ENCODE measurements at places on chromosomes 2 and 18.

DNA sequence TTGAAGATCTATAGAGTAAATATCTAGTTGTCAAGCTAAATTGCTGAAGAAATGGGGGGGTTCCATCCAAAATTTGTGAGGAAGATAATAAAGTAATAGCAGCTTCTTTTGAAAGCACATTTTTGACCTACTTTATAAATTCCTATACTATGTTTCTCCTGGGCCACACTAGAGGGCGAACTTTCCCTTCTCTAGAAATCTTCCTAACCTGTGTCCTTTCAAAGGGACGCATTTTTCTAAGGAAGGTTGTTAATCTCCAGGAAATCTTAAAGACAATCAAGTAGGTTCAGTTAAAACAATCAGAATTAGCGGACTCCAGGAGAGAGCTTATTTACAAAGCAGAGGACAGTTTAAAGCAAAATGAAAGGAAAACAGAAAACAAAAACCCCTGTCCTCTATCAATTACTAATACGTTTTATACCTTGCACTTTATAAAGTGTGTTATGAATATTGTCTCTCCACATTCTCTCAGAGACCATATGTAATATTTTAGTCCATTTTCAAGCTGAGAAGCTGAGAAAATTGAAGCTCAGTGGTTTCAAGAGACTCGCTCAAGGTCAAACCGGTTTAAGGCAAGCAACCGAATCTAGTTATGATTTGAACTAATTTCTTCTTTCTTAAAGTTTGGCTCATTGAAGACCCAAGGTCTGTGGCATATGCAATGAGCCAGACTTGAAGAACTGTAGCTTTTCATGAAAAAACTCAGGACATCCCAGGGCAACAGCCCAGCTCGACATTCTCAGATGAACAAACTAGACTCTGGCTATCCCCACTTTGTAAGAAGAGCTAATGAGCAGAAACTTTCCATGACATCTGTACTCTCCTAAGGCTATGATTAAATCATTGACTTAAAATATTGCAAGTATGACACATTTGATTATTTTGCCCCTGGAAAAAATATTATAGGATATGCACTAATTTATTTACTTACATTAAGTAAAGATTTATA lies 273.6 kb downstream of the PAX3 start:
- DNase-seq = no peak

- DNase-seq = no peak
Observed at GRCh38 chr18:10751653-10752052, 225.8 kb downstream of the NAPG start.

- no peak for DNase-seq
Observed at GRCh38 chr2:2014251-2014771, 270.0 kb upstream of the PXDN start.

GRCh38 chr2:228318218-228318617 lies 136.7 kb upstream of the SPHKAP start:
- peak; percentile 60 for DNase-seq

- DNase-seq = peak; percentile 60
Observed at GRCh38 chr2:223101340-223102039, 49.5 kb downstream of the KCNE4 start.

GRCh38 chr2:160156100-160156499 lies 44.0 kb downstream of the ITGB6 start:
- DNase-seq = no peak

DNA sequence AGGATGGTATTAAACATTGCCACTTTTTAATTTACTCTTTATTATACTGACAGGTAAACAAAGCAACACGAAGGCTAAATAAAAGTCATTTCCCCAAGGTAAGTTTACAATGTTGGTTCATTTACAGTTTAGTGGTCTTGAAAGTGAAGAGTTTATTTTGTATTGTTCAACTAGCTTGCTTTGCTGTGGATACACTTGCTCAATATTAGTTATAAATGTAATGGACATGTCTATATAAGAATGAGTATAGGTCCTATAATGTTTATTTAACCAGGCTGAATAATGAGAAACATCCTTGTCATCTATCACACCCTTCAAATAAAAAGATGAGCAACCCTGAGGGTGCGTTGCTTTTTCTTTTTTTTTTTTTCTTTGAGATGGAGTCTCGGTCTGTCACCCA lies 1129.4 kb downstream of the TSN start:
- peak; percentile 11 for DNase-seq

- DNase-seq = no peak
Observed at GRCh38 chr2:160062292-160063005, at the start of gene PLA2R1. Gene PLA2R1 (minus strand): TSS chr2:160062615. CDS start chr2:160062403, 212 bp downstream.

- no peak for DNase-seq
Observed at GRCh38 chr2:18602298-18602697, 12.9 kb upstream of the NT5C1B start.

GRCh38 chr2:197293252-197294007 lies 17.1 kb downstream of the ANKRD44 start:
- DNase-seq = no peak

DNA sequence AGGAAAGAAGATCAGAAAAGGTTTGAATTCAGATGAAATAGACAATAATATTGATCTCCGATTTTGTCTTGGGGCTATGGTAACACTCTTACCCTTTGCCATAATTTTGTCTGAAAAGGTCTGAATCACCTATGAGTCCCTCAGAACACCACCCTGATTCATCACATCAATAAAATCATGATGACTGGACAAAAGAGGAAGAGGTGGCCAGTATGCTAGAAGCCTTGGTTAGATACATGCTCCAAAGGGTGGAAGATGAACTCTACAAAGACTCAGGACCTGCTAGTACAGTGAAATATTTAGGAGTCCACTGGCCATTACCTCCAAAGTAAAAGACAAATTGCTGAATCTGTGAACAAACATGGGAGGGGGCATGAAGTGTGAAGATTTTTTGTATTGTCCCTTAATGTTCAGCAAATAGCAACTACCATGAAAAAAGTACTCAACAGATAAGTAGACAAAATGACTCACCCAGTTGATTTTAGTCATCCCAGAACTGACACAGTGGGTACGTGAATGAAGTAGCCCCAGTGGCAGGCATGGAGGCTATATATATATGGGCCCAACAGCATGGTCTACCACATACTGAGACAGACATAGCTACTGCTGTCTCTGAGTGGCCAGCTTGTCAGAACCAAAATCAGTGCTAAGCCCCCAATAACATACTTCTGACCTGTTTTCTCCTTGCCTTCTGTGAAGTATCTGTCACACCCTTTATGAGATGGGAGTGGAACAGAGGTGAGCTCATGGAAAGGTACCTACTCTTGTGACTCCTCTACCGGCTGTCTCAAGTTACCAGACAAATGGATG lies 36.5 kb upstream of the GLS start:
- no peak for DNase-seq

GRCh38 chr2:28055325-28055970 lies 164.9 kb downstream of the BABAM2 start:
- no peak for DNase-seq

DNA sequence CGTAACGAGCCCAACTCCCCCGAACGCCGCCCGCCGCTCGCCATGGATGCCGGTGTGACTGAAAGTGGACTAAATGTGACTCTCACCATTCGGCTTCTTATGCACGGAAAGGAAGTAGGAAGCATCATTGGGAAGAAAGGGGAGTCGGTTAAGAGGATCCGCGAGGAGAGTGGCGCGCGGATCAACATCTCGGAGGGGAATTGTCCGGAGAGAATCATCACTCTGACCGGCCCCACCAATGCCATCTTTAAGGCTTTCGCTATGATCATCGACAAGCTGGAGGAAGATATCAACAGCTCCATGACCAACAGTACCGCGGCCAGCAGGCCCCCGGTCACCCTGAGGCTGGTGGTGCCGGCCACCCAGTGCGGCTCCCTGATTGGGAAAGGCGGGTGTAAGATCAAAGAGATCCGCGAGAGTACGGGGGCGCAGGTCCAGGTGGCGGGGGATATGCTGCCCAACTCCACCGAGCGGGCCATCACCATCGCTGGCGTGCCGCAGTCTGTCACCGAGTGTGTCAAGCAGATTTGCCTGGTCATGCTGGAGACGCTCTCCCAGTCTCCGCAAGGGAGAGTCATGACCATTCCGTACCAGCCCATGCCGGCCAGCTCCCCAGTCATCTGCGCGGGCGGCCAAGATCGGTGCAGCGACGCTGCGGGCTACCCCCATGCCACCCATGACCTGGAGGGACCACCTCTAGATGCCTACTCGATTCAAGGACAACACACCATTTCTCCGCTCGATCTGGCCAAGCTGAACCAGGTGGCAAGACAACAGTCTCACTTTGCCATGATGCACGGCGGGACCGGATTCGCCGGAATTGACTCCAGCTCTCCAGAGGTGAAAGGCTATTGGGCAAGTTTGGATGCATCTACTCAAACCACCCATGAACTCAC lies 673 bp downstream of the PCBP1 start:
- DNase-seq = peak; percentile 39
